ENCODE measurements at places on chromosomes 5 and 9.
A peak's percentile ranks its signal among the peaks of the same experiment; 100 is the strongest.

GRCh38 chr5:55502759-55503158, 32.0 kb downstream of the PLPP1 start:
- no peak for DNase-seq

DNA sequence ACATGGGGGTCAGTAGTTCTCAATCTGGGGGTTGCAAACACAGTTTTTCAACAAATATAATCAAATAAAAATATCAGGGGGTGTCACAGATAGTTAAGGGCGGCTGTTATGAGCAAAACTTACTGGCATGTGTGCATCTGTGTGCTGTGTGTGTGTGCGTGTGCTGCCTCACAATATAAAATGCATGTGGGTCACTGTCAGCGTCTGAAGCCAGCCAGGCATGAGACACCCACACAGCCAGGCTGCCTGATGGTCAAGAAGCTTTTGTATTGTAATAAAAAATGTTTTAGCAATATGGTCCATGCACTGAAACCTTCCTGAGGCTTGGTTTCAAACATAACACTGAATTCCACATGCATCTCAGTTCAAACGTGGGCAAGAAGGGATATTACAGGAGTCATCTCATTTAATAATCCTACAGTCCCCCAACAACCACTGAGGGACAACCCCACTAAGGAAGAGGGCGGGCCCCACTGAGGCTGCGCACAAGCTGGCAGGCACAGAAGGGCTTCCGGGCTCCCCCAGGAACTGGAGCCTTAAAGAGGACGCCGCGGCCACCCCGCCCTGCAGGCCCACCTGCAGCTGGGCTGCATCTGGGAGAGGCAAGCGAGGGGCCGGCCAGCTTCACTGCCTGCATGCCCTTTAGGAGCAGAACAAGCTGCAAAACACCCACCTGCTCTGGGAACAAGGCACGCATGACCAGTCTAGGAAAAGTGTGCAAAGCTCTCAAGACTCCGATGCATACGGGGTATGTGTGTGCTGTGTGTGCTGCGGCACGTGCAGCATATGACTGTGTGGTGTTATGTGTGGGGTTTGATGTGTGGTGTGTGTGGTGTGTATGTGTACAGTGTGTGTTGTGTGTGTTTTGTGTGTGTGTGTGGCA, 14.1 kb downstream of the SEMA4D start:
- no peak for DNase-seq

- DNase-seq: no peak
Observed at GRCh38 chr5:172793577-172794488, 22.8 kb upstream of the DUSP1 start.

GRCh38 chr5:34738381-34738780, 82.3 kb downstream of the RAI14 start:
- no peak for DNase-seq

GRCh38 chr5:54401515-54401914, 54.0 kb upstream of the HSPB3 start:
- DNase-seq: no peak

GRCh38 chr5:86127696-86128095, 490.0 kb upstream of the COX7C start:
- DNase-seq: no peak

- peak; percentile 83 for DNase-seq
Observed at GRCh38 chr9:131755541-131756198, 15.8 kb upstream of the RAPGEF1 start.

DNA sequence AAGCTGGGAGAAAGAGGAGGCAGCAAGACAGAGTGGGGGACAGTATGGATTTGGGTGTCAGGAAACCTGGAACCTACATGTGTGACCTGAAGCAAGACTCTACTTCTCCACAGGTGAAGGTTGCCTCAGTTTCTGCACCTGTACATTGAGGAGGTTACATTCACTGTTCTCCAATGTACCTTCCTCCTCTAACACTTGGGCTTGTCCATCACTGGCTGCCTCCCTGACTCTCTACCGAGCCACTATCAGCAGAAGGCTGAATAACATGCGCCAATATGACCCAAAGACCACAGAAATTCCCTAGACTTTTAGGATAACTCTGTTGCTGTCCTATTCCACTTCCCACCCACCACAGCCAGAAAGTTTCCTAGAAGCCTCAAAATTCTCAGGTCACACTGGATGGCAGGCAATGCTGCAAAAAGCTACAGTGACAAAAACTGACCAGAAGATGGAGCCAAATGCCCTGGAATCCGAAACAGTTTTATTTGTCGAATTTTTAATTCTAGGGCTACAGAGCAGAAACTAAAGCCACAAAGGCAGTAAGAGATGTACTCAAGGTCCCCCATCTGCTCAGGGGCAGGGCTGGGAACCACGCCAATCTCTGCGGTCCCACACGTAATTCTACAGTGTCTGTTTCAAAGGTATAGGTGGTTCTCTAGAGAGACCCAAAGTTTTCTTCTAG, 64.4 kb downstream of the FAM114A2 start:
- no peak for DNase-seq

GRCh38 chr5:177232358-177232757, 71.2 kb downstream of the RAB24 start:
- DNase-seq: no peak

DNA sequence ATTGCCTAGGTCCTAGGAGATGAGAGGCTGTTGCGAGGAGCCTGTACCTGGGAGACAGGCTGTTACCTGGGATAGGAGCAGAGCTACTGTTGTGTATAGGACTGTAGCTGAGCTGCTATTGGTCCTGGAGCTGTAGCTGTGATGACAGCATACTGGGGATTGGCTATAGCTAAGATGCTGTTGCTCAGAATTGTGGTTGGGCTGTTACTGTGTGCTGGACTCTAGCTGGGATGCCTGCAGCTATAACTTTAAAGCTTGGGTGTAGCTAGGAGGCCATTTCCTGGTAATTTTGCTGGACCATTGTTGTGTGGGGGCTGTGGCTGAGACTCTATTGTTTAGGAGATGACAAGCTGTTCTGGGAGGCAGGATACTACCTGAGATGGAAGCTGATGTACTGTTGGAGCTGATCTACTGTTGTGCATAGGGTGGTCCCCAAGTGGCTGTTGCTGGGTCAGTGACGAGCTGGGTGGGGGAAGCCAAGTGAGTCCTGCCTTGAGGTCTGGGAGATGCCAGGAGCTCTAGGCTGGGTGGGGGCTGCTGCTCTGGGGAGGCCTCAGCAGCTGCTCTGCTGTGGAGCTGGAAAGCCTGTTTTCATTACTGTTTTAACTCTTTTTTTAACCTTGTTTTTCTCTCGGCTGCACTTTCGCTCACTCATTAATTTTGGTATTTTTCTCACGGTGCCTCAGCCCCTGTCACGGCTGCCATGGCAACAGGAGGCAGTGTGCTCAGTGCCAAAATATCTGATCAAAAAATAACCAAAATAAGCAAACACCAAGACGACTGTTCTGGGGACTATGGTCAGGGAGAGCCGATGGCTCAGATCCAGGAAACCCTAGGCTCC, 3.0 kb upstream of the PCDH1 start:
- peak; percentile 57 for DNase-seq

DNA sequence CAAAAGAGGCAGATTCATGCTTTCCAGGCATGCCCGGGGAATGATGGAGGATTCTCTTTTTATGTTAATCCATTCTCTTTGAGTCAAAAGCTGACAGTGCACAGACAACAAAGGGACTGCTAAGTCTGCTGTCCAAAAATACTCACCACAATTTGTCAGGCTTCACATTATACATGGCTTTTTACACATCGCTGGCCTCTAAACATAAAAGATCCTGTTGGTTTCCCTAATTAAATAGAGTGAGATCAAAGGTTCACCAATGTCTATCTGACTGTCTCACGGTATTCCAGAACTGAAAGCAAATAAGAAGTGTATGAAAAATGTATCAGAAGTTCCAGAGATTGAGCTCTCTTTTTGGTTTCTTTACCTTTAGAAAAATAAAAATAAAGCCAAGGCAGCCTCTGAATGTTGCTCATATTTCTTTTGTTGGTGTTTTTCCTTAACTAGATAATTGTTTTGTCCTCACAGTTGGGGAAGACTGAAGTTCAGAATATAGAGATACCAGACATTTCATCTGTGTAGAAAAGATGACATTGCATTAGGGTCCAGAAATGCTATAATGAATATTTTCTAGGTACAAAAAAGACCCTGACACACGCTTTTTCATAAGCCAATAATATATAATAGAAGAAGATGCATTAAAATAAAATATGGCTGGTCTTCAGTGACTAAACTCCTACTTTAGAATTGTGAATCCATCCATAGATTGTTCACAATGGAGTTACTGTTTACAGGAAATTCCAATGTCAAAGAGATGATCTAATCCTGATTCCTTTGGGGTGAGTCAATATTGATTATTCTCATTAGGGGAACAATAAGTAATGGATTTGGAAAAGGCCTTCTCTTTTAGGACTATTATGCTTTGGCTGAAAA, 688.2 kb upstream of the CDH6 start:
- DNase-seq: no peak

DNA sequence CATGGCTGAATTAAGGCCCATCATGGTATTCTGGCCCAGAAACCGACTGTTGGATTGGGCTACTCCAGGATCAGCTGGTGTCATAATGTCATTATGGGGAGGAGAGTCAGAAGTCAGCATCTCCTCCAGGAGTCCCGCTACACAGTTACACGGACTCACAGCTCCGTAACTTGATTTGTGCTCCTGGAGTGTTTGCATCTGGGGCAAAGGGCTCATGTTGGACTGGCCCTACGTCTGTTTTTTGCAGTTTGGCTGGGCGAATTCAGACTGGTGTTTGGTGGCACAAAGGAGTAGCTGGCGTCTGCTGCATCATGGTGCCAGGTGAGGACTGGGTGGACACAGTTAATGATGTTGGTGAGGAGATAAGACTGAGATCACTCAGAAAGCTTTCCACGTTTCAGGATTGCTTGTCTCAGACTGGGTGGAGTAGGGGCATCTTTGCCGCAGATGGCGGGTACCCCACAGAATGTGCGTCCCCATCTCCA, 31.3 kb downstream of the OR2V1 start:
- DNase-seq: no peak

DNA sequence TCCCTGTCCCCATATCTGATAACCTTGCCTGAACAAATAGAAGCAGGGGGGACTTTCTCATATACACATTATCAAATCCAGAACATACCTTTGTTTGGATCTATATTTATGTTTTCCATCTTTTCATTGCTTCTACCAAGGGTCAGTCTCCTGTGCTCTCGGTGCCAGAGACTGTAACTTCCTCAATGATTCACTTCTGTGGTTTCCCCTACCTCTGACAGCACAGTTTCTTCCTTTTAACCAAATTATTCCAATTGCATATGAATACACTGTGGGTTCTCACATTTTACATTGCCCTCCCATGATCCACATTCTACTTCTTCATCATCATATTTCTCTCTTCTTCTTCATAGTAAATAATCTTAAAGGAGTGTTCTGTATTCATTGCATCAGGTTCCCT, 32.2 kb downstream of the NMUR2 start:
- no peak for DNase-seq

DNA sequence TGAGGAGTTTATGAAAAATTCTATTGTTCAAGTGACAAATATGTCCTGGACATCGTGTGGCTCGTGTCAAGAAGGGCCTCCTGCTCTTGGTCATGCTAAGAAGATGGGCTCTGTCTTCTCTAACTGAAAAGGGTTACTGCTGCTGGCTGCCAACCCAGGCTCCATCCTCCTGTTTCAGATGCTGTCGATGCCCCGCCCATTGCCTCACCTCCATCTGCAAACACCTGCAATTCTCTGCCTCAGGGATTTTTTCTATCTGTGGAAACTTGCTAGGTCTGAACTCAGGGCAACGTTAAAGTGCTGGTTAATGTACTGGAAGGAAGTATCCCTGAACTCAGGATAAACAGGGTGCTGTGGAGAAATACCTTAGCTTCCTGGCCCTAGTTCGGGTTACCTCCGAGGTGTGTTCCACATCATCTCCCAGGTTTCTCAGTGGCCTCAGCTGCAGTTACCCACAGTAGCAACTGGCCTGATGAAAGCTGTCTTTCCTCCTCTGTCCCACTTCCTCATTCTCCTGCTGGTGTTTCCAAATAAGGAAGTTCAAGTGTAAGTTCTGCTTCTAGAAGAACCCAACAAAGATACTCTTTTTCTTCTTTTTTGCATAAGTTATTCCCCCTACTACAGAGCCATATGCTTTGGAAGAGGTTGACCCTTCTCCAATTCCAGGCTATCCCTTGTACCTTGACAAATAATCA, 151.7 kb upstream of the SMIM23 start:
- DNase-seq: no peak

DNA sequence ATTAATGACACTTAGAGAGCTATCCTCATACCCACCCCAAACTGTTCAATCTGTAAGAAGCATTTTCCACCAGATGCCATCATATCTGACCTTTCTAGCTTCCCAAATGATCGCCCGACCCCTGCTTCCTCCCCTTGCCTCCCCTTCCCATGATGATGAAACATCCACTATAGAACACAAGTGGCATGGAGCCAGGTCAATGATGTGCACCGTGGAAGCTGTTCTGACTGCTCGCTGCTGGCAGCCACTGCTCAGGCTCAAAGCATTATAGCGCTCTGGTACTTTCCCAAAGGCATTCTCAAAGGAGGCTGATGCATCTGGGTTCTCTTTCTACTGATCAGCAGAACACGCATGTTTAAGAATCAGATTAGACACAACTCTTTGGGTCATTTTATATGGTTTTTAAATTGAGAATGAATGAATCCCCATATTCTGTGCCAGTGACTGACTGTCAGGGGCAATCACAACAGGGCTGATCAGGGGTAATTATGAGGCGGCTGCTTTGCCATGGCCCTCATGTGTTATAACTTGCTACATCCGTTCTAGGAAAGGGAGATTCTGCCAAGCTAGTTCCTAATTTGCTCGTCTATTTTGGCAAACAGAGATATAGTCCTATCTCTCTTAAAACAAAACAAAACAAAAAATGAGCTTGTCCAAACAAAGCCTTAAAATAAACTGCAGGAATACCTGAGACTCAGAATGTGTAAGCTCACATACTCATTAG, 343.7 kb downstream of the ENC1 start:
- no peak for DNase-seq

GRCh38 chr9:110007477-110008270, 200.3 kb downstream of the C9orf152 start:
- no peak for DNase-seq

- no peak for DNase-seq
Observed at GRCh38 chr9:100072805-100073204, 26.0 kb downstream of the ERP44 start.

GRCh38 chr9:91795598-91796241, 154.3 kb downstream of the ROR2 start:
- no peak for DNase-seq

DNA sequence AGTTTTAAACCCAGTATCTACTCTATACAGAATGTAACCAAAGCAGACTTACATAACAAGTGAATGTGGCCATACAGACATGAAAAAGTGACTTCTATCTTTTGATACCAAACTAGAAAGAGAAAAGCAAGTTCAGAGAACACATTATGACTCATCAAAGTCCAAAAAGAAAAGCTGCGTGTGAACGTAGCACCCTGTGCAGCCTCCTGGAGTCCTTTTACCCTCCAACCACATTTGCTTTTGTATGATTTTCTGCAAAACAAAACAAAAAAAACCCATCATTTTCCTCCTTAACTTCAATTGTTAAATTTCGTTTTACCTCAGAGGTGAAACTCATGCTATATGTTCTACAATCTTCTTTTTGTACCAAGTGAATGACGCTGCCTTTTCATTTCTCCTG, 2.8 kb upstream of the SMARCA2 start:
- DNase-seq: no peak

GRCh38 chr9:33818167-33818846, 1.3 kb downstream of the UBE2R2 start:
- peak; percentile 76 for DNase-seq

GRCh38 chr9:129374651-129375050, 196.6 kb upstream of the IER5L start:
- no peak for DNase-seq

- no peak for DNase-seq
Observed at GRCh38 chr5:34716986-34717385, 60.9 kb downstream of the RAI14 start.

- no peak for DNase-seq
Observed at GRCh38 chr5:126360467-126360866, 62.7 kb upstream of the GRAMD2B start.

- no peak for DNase-seq
Observed at GRCh38 chr9:70218767-70219166, 40.0 kb upstream of the SMC5 start.
